ENCODE measurements at places on chromosomes 12 and 14.
A peak's percentile ranks its signal among the peaks of the same experiment; 100 is the strongest.

GRCh38 chr12:128644664-128645296, 179.0 kb downstream of the SLC15A4 start:
- DNase-seq, result peak; percentile 16

DNA sequence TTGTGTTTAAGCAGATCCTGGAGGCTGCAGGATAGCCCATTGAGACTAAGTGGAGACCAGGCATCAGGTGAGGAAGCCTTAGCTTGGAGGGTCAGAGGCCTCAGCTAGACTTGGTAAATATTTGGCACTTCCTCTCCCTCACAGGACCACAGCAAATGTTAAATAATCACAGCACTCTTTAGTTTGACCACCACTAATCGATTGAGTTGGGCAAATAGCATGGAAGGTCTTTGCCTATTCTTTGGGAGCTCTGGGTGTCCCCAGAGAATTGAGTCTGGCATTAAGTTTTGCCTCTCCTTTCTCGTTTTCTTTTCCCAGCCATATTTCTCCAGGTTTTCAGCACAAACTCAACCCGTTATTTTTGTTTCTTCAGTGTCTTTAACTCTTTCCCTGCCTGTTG, 61.4 kb downstream of the ETV6 start:
- DNase-seq, result no peak

DNA sequence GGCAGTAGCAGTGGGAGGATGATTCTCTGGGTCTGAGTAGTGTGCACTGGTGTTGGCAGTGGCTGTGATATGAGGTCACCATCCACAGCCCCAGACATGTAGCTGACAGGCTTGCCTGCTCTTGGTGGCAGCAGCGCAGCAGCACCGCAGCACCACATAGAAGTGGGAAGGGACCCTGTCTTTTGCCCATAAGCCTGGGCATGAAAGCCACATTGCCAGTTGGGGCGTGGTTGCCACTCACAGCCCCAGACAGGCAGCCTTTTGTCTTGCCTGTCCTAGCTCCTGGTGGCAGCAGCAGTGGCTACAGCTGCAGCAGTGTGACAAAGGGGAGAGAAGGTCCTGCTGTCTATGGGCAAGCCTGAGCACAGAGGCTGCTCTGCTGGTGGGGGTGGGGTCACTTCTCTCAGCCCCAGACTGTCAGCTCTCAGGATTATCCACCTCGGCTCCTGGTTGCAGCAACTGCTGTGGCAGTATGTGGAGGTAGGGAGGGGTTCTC, 71.5 kb downstream of the BRMS1L start:
- no peak for DNase-seq

DNA sequence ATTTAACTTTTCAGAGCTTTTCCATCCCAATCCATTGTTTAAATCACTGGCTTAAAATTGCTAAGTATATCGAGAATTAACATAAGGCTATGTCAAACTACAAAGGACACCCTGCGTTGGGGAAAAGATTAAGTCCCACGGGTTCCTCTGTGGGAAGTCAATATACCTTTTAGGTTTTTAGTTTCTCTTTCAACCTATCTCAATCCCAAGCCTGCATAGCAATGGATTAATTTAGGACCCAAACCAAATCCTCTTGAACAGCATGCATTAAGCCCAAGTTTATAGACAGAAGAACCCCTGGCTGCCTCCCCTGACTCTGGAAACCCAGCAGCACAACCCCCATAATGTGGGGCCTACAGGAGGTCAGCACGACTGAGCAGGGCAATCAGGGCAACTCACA, 6.3 kb downstream of the CDCA4 start:
- DNase-seq, result no peak

DNA sequence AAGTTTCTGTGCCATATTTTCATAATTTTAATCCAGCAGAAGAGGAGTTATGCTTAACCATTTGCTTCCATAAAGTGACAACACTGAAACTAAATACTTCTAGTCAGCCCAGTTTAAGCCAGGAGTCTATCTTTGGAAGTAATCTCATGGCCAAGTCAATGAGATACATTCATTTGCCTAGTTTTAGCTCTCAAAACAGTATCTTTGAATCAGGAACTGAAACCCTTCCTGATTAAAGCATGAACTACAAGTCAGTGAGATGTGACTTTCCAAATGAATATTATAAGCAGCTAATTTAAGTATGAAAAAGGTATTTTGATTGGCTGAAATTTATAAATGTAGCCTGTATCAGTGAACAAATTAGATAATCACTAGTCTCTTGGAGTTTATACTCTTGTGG, 491.5 kb downstream of the SLC6A15 start:
- no peak for DNase-seq

DNA sequence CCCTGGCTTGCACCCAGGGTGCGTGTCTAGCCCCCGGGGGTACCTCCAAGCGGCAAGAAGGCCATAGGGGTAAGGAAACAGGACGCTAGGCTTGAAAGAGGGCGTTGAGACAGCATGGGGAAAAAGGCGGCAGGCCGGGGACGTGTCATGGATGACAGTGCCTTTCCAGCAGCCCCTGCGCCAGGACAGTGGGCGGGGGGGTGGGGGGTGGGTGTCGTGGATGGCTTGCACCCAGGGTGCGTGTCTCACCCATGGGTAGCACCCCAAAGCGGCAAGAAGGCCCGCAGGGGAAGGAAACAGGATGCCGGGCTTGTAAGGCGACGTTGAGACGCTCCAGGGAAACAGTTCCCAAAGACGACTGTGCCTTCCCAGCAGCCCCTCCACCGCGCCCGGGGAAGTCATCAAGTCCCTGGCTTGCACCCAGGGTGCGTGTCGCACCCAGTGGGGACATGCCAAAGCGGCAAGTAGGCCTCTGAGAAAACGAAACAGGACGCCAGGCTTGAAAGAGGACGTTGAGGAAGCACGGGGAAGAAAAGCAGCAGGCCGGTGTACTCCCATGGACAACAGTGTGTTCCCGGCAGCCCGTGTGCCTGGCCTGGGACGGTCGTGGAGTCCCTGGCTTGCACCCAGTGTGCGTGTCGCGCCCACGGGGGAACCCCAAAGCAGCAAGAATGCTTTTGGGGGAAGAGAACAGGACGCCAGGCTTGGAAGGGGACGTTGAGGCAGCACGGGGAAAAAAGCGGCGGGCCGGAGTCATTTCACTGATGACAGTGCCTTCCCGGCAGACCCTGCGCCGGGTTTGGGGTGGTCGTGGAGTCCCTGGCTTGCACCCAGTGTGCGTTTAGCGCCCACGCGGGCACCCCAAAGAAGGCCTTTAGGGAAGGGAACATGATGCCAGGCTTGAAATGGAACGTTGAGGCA, 163.5 kb upstream of the ALG10B start:
- no peak for DNase-seq

- no peak for DNase-seq
Observed at GRCh38 chr12:32708926-32709325, 29.8 kb downstream of the DNM1L start.

GRCh38 chr12:81778719-81779118, 19.6 kb upstream of the PPFIA2 start:
- no peak for DNase-seq
